ENCODE measurements at places on chromosomes 4 and X. TPM values are rescaled to one million over a fixed set of nuclear protein-coding genes. Genes with fewer than 3 reads are reported as not detected.

DNA sequence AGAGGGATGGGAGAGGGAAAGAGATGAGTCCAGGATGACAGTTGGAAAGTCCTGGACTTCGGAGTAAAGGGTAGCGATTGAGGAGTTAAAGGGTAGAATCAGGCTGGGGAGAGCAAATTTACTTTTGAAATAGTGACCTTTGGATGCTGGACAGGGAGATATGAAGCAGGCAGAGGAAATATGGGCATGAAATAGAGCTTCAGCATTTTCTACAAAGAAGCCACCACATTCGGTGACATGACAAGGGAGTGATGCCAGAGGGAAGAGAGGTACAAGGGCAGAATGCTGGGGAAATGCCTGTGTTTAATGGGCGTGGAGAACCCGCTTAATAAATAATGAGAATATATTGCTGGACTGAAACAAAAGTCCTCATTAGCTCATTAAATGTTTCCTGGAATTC is 92.7 kb downstream of the TBL1X start:
- no peak for DNase-seq

DNA sequence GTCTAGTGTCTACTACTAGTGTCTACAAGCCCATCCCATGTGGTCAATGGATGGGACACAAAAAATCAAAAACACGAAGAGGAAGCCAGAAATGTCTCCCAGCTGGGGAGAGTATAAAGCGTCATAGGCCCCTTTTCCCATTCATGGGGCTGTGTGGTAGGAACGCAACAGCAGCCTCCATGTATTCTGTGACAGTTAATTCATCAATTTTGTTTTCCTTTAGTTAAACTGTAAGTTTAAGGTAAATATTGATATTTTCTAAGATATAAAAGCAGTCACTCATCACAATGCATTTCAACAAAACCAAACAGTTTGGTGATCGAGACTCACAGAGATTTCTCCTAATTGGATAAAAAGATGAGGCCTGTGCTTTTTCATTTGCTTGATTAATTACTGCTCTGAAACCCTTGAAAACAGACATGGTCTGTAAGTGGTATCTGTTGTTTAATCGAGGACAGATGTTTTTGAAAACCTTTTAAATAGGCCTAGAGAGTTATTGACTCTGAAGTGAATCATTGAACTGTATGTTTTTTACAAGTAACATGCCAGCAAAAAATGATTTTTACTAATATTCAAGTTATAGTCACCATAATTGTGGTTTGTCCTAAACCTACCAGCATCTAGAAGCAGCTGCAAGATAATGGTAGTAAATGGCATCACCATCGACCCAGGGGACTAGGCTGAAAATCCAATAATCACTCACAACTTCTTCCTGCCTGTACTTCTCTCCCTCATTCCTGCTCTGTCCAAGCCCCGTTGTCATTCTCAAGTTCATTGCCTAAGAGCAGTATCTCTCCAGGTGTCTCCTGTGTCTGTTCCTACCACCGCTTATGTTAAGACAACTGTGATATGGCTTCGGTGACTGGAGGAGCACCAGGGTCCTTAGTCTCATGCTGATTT is 87.7 kb upstream of the SHISA3 start:
- no peak for DNase-seq

DNA sequence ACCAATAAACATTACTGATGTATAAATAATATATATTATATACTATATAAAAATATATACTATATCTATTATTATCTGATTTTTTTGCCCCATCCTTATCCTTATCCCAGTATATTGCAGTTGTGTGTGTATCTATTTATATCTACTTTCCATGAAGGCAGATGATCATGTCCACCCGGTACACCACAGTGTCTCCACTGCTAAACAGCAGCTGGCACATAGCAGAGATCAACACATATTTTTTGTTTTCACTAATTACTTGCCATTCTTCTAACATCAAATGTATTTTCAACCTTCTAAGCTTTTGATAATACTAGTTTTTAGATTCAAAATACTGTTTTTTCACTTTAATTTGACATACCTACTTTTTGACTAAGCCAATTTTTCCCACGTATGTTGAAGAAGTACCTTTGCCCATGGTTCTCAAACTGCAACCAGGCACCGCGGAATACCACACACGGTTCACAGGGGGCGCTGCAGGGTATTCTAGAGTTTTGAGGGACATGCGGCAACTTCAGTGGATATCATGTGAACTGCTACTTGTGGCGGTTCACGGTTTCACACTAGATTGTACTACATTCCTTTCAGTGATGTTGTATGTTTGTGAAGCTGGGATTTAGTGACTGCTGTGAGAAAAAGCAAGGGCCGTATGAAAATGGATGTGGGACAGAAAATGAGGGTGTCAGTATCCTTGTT is 182.5 kb upstream of the NPY2R start:
- DNase-seq: peak; percentile 51

DNA sequence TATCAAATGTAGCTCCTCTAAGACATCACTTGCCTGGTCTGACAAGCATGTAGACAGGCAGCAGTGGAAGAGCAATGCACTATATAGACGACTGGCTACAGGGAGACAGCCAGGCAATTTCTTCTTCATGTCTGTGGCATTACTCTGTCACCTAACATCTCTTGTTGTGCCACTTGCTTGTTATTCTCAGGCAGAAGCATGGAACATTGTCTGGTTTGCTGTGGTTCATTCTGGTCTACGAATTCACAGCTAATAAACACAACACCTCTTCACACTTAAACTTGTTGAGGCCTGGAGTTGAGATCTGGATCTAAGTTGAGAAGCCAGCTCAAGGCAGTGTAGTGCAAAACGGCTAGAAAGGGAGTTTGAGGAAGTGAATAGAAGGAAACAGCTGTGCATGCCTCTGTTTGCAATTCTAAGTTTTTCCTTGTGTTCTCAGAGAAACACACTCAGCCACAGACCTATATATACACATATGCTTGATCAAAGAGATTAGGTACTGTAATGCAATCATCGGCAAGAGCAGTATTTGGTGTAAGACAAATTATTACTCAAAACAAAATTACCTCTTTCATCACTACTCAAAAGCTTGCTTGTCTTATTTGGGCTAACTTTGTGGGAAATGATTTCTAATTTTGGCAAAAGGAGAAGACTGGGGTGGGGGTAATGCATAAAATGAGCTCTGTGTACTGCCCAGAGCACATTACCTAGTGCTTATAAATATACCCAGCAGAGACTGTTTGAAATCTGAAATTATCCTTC is 243.8 kb downstream of the PPP3CA start:
- DNase-seq: no peak

- peak; percentile 74 for DNase-seq
Measured at GRCh38 chr4:147760695-147761094, 28.8 kb downstream of the ARHGAP10 start.

Gene TMEM255A
- 1.1 TPM for total RNA-seq
